ENCODE measurements at places on chromosomes 2 and 18.

- peak; percentile 78 for DNase-seq
These were observed 1279.0 kb upstream of the LRRTM1 start for GRCh38 chr2:81583311-81584108.

- DNase-seq = no peak
These were observed 35.7 kb downstream of the NRP2 start for GRCh38 chr2:205717999-205718398.

DNA sequence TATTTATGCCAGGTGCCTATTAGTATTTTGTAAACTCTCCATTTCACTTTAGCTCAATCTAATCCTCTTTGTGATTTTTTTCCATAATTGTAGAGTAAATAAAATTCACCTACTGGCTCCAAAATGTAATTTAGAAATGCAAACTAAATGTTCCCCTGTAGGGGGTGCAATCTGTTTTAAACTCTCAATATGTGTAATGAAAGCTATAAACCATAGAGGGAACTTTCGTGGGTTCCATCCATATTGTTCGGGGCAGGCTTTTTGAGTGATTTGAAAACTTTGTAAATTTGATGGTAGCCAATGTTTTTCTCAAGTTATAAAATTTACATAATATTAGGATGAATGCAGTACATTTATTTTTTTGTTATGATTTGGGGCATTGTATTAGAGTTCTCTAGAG lies 49.4 kb downstream of the TSPYL6 start:
- no peak for DNase-seq

GRCh38 chr2:121539750-121540469 lies 9.2 kb downstream of the RNU4ATAC start:
- no peak for DNase-seq

DNA sequence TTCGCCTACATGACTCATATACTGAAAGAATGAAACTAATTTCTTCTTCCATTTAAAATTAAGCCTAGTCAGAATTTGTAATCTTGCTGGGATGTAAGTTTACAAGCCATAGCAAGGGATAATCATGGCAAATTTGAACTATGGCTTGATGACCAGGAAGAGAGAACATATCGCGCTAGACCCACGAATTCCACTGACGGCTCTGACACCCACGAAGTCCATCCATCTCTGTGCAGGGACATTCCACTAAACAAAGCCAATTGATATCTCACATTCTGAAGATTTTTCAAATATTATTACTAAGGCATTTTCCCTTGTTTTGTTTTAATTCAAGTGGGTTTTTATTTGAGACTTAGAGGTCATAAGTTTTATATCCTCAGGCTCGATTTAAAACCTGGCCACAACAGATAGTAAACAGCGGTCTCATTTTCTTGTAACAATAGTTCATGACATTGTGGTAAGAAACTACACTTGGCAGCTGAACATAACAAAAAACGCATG lies 113.0 kb downstream of the QPCT start:
- no peak for DNase-seq

- DNase-seq = no peak
These were observed 21.7 kb downstream of the LBH start for GRCh38 chr2:30252723-30253701.

DNA sequence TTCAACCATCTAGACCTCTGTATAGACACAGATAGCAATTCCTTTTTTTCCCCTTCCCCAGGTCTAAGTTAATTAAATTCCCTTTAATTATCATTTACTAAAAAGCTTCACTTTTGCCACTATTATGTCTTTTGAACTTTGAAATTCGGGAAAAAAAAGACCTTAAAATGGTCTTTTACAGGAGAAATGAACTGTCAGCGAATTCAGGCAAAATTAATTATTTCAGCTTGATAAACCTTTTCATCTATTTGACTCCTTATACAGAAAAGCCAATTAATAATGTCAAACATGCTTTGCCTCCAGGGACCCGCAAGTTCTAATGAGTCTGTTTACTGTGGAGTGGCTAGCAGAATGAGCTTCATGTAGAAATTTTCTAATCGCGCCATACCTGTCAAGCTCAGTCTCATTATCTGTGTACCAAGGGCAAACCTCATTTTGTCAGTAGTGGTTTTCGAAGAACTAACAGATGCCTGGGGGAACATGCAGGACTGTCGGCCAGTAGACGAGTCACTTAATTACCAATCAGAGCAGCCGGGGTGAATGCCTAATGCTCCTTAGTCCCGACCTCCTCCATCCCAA lies 287.7 kb downstream of the INSIG2 start:
- DNase-seq = no peak

DNA sequence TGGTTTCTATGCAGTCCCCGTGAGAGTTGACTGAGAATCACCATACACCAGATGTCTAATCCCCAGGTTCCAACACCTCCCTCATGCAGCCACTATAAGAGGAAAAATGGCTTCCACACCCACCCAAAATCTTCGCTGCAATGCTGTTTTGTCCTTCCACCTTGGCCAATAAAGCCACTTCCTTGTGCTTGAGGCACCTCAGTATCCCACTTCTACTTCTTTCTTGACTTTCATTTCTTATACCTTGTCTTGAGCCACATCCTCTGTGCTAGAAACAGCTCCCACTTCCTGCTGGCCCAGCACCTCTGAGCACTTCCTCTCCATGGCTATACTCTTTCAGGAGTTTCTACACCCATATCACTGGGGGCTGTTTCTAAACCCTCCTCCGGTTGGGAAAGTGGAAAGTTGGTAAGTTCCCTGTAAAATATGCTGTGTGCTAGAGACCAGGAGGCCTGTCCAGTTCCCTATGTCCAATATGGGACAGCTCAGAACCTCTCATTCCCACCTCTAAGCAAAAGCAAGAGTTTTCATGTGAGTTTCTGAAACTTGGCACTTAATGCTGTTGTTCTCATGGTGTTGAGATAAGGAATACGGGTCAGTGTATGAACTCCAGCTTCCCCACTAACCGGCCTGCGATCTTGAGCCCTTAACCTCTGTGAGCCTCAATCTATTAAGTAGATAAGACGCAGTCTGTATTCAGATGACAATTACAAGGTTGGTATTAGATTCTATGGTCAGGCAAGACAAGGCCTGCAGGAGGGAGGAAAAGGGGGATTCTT lies 209.1 kb upstream of the ID2 start:
- DNase-seq = no peak

GRCh38 chr2:160108646-160109045 lies 46.2 kb upstream of the PLA2R1 start:
- DNase-seq = no peak

GRCh38 chr2:237873897-237874551 lies 14.6 kb downstream of the RAMP1 start:
- DNase-seq = no peak

GRCh38 chr2:117942551-117942950 lies 71.3 kb downstream of the CCDC93 start:
- no peak for DNase-seq

DNA sequence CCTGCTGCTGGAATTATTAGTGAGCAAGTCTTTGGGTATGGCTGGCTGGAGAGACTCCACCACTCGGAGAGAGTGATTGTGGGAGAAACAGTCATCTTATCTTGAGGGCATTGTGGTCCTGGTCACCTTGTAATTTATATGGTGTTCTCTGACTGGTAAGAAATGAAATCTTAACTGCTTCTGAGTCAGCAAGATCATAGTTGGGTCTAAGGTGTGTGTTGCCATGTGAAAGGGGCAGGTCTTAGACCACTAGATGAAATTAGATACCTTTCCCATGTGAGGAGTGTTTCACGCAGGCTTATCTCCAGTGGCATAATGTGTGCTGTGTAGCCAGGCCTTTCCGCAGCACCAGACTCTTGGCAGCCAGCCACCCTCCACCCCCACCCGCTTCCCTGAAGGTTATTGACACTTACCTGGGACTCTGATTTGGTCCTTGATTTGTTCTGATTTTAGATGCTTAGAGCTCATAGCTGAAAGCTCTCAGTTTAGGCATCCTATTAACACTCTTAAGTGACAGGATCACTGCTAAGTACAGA lies 7.7 kb downstream of the MAPRE3 start:
- DNase-seq = no peak

DNA sequence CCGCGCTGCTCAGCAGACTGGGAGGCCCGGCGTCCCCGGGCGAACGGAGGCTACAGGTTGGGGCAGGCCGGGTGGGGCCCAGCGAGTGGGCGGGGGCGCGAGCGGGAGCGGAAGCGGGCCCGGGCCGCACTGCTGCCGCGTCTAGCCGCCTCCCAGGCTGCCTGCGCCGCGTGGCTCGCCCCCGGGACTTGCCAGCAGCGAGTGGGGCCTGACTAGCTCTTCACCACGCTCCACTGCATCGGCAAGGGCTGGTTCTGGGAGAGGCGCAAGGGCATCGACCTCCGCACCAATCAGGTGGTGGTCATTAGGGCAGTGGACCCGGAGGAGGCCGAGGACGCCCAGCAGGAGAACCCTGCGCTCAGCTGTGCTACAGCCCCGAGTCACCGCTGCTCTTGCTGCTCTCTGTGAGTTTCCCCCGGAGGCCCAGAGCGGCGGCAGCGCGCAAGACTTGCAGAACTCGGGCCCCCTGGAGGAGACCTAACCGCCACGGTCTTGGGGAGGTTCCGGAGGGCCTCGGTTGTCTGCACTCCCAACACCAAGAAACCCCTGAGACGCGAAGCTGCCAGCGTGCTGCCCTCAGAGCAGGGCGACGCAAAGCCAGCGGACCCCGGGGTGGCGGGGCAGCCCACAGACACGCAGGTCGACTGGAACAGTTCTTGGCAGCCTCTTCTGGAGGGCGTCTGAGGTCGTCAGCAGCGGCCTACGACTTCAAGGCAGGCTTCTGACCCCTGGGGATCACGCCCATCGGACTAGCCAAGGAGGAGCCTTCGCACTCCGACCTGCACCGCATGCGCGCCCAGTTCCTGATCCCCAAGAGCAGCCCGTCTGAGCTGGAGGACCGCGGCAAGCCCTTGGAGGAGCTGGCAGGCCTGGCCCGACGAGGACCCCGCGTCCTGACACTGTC lies 27.2 kb upstream of the PTPN2 start:
- DNase-seq = no peak

- no peak for DNase-seq
These were observed 87.7 kb upstream of the LYPD1 start for GRCh38 chr2:132757676-132758075.

DNA sequence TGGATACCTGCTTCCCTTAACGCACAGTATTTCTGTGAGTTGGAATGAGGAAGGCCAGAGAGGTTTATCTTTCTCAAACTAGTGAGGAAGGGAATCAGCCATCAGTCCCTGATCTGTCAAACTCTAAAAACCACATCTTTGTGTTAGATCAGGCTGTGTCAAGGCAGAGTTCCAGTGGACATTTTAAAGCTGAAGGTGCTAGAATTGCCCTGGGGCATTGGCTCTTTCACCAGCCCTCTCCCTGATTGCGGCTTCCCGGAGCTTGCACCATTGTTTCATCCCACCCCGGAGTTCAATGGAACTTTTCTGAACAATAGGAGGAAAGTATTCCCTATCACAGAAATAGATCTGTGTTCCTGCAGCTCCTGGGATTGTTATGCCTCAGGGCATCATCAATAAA lies 110.2 kb downstream of the RNF144A start:
- DNase-seq = no peak

DNA sequence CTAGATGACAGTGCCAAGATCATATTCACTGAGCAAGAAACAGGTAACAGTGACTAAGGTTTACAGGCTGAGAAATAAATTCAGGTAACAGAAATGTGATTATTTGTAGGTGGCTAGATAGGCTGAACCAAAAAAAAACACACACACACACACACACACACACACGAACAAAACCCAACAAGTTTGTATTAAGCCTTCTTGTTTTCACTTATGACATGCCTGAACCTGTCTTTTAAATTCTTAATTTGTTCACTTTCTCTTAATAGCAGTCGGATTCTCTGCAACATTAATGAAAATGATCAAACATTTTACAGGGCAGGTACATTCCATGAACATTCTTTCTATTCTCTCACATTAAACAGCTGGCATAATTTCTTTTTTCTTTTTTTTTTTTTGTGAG lies 18.8 kb upstream of the KIDINS220 start:
- DNase-seq = no peak

GRCh38 chr2:232329716-232330067 lies 48.9 kb upstream of the ALPP start:
- DNase-seq = no peak

DNA sequence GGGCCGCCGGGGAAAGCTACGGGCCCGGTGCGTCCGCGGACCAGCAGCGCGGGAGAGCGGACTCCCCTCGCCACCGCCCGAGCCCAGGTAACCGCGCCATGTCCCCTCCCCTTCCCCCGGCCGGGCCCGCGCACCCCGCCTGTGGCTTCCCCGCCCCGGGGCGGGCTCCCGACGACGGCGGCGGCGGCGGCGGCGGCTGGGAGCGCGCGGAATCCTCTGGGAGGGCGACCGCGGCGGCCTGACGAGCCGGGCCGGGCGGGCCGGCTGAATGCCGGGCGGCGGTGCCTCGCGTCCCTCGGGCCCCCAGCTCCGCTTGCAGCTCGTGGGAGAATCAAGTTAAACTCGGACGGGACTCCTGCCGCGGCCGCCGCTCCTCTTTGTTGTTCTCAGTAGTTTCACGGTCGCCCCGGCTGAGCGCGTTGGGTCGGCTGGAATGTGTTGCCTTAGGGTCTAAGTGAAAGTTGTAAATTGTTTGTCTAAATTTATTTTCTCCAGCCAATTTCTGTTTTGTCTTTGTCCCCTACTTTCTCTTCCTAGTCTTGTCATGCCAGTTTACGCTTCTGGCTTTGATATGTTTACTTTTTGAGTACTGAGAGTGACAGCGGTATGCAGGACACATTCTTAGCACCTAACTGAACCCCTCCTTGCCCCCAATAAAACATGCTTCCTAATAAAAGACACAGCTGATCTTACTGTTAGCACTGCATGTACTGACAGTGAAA lies 685 bp downstream of the SMAD4 start:
- peak; percentile 64 for DNase-seq

- no peak for DNase-seq
These were observed 167.4 kb downstream of the TRABD2A start for GRCh38 chr2:84713441-84713840.

Measured in posterior cingulate gyrus (tissue), 11 donors.